ENCODE measurements at places on chromosomes 4 and X.

DNA sequence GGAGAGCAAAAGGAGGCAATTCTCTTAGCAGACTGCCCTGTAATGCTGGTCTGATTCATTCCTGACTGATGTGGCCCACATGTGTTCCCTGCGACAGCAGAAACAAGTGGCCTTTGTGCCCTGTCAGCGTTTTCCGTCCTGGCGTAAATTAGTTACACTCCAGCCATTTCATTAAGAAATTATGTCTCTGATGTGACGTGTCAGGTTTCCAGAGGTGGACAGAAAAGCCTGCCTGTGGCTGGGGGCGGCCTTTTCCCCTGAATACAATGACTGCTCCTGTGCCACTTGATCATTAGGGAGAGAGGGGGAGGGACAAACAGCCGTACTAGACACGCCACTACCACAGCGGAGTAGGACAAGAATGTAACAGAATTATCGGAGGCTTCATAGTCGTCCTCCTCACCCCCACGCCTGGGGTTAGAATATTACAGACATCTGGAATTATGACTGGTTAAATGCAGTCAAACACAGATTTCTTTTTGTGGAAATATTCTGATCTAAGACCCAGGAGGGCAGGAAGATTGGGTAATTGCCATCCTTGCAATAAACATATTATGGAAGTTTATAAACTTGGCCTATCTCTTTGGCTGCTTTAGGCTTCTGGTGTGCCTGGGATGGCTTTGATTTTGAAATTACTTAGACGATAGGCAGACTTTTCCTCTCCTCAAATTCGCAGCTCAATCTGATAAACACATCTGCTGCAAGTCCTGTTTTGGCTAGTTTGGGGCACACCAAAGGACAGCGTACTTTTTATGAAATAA is 146.2 kb upstream of the BCOR start:
- DNase-seq, result no peak

GRCh38 chrX:129932821-129933321 is 26.9 kb downstream of the UTP14A start:
- DNase-seq, result no peak

- no peak for DNase-seq
Observed at GRCh38 chr4:110778521-110778920, 155.6 kb upstream of the PITX2 start.

GRCh38 chrX:133921764-133922389 is 63.5 kb downstream of the GPC3 start:
- peak; percentile 9 for DNase-seq

DNA sequence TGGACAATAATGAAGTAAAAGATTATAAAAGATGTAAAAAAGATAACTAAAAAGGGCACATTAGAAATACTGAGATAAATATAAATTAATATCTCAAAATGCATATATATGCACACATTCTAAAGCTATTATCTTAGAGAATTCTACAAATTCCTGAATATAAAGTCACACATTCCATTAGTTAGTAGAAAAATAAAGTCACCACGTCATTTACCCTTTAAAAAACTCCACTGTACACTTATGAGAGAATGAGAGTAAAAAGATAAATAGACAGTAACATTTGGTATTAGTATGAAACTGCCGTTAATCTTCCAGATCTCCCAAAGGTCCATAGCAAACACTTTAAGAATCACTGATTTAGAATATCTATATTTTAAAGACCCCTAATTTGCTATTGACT is 67.2 kb upstream of the IL15 start:
- no peak for DNase-seq

DNA sequence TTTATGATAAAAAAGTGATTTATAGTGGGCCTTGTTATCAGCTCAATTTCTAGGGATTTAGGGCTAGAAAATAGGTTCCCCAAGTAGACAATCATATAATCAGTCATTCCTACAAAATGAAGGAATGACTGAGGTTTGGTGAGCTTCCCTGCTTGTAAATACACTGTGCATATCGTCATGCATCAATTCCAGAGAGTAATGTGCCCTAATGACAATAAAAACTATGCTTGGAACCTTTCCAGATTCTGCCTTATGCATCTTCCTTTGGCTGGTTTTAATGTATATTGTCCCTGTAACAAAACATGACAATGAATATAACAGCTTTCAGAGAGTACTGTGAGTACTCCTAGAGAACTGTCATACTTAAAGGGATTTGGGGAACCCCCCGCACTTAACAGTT is 1310.9 kb downstream of the PCDH7 start:
- DNase-seq, result no peak

GRCh38 chr4:89755220-89755619 is 81.7 kb downstream of the SNCA start:
- no peak for DNase-seq

DNA sequence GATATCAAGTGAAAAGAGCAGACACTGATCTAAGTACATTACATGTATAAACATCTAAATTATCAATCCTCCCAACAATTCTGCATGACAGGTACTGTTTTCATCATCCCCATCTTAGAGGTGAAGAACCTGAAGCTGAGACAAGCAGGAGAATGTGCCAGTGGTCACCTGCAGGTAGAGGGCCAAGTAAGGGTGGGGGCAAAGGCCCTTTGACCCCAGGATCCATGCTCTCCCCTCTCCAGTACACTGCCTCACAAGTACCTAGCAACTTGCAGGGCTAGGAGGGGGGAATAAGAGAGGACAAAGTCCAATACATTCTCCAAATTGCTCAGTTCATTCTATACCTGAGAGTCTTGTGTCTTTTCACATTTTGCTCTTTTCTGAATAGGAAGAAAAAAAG is 8.3 kb upstream of the MAP7D2 start:
- no peak for DNase-seq

GRCh38 chrX:30504309-30504708 is 73.3 kb downstream of the TASL start:
- DNase-seq, result no peak

DNA sequence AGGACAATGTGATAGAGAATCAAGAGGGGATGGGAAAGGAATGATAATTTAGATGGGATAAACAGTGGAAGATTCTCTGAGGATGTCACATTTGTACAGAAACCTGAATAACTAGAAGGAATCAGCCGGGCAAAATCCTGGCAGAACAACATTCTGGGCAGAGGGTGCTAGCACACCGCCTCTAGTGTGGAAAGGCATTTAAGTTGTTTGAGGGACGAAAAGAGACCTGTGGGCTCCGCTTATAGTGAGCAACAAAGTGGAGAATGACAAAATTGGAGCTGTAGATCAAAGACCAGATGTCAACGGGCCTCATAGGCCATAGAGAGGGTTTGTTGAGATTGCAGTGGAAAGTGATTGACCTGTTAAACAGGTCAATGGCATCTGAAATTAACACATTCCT is 596.0 kb upstream of the SLIT2 start:
- DNase-seq, result no peak

DNA sequence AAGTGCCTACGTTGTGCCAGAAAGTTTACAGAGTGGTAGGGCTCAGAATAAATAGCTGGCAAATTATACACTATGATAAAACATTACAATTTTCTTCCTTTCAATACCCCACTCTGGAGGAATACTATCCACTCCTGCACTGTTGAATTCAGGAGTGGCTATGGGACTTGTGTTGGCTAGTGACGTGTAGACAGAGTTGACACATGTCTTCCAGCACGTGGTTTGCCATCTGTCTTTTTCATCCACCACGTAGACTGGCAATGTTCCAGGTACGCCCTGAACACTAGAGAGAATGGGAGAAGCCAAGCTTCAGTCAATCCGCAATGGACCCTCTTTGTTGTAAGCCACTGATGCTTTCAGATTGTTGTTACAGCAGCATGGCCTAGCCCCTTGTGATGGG is 168.8 kb upstream of the RBPJ start:
- DNase-seq, result peak; percentile 25

DNA sequence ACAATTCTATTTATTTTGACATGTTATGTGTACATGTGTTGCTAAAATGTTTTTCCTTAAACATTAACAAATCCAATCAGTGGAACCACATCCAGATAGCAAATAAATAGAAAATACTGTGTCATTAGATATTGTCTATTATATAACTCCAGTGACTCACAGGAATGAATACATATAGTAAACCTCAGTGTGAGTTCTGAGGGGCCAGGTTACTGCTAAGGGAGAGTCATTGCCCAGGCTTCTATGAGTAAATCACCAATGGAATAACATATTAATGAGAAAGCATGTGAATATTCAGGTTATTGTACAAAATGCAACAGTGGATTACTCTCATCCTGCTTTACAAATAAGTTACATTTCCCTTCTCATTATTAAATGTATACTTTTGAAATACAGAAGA is 27.2 kb downstream of the TACR3 start:
- no peak for DNase-seq

DNA sequence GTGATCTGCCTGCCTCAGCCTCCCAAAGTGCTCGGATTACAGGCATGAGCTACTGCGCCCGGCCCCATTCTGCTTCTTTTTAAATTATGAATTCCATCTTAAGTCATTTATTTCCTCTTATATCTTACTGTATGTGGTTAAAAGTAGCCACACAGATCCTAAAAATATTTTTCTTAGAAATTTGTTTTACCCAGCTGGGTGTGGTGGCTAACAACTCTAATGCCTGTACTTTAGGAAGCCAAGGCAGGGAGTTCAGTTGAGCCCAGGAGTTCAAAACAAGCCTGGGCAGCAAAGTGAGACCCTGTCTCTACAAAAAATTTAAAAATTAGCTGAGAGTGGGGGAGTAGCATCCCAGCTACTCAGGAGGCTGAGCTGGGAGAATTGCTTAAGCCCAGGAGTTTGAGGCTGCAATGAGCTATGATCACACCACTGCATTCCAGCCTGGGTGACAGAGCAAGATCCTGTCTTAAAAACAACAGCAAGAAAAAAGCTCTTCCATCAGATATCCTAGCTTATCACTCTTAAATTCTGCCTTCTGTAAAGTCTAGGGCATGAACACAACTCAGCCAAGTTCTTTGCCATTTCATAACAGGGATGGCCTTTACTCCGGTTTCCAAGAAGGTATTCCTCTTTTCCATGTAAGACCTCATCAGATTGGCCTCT is 15.1 kb upstream of the AFF1 start:
- DNase-seq, result no peak

- DNase-seq, result no peak
Observed at GRCh38 chr4:83417566-83417965, 38.1 kb downstream of the HELQ start.

- no peak for DNase-seq
Observed at GRCh38 chr4:113636438-113636818, 125.1 kb downstream of the CAMK2D start.

GRCh38 chr4:62135565-62136156 is 935.5 kb downstream of the ADGRL3 start:
- no peak for DNase-seq

DNA sequence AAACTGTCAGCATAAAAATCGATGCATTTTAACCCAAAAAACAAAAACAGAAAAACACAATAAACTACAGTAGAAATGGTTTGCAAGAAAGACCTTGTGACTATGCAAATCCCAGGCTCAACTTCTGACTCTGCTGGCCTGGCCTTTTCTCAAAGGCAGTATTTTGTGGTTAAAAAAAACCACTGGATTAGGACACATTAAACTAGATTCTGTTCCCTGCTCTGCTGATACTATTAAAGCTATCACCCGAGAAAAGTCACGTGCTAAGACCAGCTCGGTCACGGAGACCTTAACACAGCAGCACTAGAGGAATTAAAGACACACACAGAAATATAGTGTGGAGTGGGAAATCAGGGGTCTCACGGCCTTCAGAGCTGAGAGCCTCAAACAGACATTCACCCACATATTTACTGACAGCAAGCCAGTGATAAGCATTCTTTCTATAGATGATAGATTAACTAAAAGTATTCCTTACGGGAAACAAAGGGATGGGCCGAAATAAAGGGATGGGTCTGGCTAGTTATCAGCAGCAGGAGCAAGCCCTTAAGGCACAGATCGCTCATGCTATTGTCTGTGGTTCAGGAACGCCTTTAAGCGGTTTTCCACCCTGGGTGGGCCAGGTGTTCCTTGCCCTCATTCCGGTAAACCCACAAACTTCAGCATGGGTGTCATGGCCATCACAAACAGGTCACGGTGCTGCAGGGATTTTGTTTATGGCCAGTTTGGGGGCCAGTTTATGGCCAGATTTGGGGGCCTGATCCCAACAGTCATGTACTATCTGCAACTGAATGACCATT is 16.1 kb downstream of the CBR4 start:
- no peak for DNase-seq

DNA sequence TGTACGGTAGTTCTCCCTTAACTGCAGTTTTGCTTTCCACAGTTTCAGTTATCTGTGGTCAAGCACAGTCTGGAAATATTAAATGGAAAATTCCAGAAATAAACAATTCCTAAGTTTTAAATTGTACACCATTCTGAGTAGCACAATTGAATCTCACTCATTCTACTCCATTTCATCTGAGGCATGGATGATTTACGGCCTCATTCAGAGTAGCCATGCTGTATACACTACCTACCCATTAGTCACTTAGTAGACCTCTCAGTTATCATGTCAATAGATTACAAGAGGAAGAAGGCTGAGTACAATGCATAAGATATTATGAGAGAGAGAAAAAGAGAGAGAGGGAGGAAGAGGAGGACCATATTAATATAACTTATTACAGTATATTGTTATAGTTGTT is 77.5 kb downstream of the ENOX2 start:
- no peak for DNase-seq

GRCh38 chrX:21383546-21383945 is 9.3 kb downstream of the CNKSR2 start:
- DNase-seq, result no peak

DNA sequence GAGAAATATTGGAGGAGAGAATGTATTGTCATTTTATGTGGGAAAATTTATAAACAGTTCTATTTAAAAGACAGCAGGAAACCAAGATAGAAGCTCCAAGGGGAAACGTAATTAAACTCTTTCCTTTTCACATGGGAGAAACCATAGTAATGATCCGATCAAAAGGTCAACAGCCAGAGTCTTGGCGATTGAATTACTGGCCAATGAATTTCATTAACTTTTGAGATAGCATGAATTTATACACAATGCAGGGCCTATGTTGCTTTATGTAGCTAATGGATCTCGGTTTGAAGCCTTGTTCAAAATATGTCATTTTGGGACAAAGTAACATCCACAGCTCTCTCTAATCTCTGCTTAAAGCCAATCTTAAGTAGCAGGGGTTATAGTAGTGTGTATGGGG is 897.5 kb upstream of the NDST4 start:
- no peak for DNase-seq

DNA sequence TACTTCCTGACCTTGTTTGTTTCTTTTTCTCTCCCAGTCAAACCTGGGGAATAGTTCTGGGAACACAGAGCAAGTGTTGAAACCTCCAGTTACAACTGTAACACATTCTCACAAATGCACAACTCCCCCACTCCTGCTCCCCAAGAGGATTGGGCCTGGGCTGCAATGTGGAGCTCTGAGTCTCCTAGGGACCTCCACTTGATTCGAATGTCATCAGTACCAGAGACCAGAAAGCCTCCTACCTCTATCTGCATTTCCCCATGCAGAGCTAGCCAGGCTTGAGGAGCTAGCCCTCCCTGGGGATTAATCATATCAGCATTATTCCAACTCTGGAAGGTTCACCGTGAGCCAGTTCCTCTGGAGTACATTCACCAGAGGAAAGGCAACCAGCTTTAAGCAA is 41.7 kb upstream of the CITED1 start:
- DNase-seq, result no peak

DNA sequence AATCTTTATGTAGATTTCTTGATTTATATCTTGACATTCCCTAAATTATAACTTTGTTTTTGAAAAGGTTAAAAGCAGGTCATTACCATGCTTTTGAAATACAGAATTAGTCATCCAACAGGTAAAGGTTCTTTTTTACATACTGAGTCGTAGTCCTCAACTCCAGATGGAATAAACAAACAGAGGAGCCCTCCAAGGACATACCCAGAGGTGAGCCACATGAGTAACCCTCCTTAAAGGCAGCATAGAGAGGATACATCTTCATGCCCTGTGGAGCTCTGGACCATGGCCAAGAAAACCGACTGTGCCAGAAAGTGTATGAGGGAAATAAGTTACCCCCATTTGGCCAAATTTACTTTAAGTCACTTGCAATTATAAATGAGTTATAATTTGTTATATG is 95.3 kb upstream of the MCF2 start:
- no peak for DNase-seq

Data from stimulated activated CD4-positive, alpha-beta T cell treated with anti-CD3 and anti-CD28 coated beads, Interleukin-1b, Interleukin-23, amount 100 ng/mL, for 48 hours (primary cell).